Naive thymus-derived CD4-positive, alpha-beta T cell (primary cell): ENCODE measurements at places on chromosomes 16 and 17. TPM values are rescaled to one million over a fixed set of nuclear protein-coding genes. Genes with fewer than 3 reads are reported as not detected.

The KRT31 gene
- polyA plus RNA-seq: not detected

DNA sequence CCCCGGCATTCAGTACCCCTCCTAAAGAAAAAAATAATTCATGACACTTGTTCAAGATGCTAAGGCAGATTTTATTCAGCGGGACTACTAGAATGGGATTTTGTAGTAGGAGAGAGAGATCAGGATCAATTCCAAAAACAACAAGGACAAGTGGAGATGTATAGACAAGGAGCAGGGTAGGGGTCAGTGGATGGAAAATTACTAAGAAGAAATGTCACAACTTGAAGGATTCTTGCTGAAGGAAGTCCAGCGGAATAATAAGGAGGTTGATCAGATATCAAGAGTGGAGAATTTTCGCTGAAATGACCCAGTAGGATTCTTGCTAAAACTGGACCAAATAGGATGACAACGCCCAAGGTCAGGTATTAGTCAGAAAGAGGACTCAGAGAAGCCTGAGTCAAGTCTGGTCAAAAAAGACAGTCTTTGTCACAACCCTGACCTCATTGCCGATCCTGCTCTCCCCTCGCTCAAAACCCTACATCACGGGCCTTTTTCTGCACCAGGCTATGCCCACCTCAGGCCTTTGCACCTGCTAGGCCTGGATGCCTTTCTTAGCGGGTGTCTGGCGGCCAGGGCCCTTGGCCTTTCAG is 36.9 kb downstream of the MMD start:
- no peak for DNase-seq

The RAB40B gene
- 2.5 TPM for polyA plus RNA-seq

DNA sequence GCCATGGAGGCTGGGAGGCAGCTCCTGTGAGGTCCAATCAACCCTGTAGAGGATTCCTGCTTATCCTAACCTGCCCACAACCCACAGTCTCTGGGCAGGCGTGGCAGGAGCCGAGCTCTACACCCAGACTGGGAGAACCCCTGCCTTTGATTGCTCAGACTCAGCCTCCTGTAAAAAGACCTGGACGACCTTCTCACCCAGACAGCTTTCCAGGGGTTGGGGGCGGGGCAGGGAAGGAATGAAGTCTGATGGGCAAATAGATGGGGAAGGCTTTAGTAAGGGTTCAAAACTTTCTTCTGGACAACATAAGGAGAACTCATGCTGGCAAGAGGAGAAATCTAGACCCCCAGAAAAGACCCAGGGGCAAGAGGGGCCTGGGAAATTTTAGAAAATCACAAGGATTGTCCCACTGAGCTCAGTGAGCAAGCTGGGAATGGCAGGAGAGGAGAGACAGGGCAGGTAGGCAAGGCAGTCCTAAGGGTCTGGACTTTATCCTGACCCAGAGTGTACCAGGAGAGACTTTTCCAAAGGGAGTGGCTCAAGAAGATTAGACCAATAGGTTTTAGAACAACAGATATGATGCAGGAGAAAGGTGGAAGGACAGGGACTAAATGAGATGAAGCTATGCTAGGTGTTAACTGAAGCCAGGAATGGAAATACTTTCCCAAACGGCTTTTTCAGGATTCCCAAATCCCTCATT is 70.8 kb downstream of the TMEM132E start:
- no peak for DNase-seq

DNA sequence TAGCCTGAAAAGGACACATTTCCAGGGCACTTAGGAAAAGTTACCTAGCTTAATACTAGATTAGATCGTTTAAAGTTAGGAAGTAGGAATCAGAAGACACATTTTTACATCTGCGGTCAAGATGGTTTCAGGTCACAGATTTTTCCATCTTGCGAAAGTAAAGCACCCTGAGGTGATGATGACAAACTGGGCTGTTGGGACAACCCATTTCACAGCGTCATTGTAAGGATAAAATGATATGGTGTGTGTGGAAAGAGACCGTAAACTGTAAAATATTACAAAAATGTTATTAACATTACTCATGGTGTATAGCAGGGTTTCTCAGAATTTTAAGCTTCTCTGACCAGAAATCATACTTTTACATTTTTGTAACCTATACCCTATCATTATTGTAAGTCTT is 10.1 kb upstream of the MAP2K6 start:
- no peak for DNase-seq

- no peak for DNase-seq
Measured at GRCh38 chr16:64440005-64440404, 681.9 kb downstream of the CDH11 start.

The ABCC3 gene
- polyA plus RNA-seq: not detected

GRCh38 chr16:65793781-65794180 is 572.7 kb upstream of the CDH5 start:
- no peak for DNase-seq

DNA sequence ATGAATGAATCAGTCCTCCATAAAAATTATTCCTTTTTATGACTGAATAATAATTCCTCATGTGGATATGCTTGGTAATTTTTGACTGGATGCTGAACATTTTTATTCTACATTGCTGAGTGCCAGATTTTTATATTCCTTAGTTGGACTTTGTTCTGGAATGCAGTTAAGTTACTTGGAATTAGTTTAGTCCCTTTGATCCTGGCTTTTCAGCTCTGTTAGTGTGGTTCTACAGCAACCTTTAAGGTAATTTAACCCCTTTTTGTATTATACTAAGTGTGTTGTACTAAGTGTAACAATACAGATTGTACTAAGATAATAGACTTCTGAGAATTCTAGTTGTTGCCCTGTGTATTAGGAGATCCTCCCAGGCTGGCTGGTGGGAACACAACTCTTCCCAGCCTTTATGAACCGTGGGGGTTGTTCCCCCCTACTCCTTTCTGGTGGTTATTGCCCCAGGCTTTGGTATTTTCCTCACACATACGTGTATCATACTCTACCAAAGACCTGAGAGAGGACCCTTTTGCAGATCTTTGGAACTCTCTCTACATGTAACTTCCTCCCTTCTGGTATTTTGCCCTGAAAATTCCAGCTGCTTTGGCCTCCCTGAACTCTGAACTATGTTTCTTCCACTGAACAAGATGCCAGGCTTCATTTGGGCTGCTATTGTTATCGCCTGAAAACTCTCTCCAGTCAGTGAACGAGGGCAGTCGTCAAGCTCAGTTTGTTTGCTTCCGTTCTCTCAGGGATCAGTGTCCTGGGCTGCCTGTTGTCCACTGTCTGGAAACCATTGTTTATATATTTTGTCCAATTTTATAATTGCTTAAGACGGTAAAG is 30.5 kb downstream of the TANGO6 start:
- no peak for DNase-seq

DNA sequence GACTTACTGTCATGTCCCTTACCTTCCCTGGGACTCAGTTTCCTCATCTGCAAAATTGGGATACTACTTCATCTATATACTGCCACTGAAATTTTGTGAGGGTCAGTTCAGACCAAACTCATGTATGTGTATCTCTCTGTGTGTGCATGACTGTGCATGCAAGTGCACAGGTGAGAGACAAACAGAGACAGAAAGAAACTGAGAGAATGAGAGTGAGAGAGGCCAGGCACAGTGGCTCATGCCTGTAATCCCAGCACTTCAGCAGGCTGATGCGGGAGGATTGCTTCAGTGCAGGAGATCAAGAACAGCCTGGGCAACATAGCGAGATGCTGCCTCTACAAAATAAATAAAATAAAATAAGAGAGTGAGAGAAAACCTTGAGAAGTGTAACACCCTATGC is 32.1 kb upstream of the SLC6A2 start:
- no peak for DNase-seq

DNA sequence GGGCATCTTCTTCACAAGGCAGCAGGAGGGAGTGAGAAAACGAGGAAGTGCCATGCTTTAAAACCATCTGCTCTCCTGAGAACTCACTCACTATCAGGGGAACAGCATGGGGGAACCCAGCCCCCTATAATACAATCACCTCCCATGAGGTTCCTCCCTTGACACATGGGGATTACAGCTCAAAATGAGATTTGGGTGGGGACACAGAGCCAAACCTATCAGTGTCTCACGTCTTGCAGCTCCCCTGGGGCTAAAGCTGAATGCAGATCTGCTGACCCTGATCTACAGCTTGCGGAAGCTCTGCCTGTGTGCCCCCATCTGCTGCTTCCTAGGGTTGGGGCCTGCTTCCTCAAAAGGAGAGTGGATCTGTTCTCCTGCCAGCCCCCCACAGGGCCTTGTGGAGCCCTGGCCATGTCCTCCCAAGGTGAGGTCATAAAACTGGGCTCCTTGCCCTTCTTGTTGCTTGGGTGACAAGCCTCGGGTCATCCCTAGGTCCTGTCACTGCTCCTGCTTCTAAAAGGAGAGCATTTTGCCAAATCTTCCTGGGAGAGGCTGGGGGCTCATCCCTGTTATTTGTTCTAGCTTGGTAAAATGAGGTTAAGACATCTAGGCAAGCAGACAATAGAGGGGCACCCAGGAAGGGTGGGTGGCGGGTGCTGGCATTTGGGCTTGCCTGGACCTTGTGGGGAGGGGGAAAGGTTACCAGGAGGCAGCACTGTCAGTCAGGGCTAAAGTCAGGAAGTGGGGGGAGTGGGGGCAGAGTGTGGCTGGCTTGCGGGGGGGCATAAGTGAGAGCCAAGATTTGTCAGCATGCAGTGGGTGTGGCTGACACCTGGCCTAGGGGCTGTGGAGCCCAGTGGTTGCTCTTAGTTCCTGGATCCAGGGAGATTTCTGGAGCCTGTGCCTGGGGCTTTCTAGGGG is 16.0 kb downstream of the KRT33A start:
- DNase-seq: no peak

- DNase-seq: peak; percentile 64
Measured at GRCh38 chr17:63834431-63835166, 7.1 kb upstream of the FTSJ3 start.

GRCh38 chr16:1580256-1580655 is 31.6 kb downstream of the IFT140 start:
- no peak for DNase-seq

The BEAN1 gene
- not detected for polyA plus RNA-seq

DNA sequence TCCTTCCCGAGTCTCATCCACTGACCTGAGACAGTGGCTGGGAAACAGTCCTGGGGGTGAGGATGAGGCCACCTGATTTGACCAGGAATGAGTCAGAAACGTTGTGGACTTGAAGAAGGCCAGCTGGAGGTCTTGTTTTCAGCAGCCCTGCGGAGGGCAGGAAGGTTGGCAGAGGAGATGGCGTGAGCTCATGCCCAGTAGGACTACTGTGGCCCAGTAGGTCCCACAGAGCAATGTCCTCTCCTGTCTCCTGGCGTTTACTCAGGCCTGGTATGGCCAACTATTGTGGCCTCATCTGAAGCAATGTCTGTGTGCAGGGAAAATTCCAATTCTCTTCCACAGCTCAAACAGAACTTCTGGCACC is 84.1 kb upstream of the DNAJA2 start:
- no peak for DNase-seq

The CKLF gene
- polyA plus RNA-seq: 110 TPM

The KRTAP2-1 gene
- not detected for polyA plus RNA-seq

The TANGO6 gene
- polyA plus RNA-seq: 10.7 TPM

DNA sequence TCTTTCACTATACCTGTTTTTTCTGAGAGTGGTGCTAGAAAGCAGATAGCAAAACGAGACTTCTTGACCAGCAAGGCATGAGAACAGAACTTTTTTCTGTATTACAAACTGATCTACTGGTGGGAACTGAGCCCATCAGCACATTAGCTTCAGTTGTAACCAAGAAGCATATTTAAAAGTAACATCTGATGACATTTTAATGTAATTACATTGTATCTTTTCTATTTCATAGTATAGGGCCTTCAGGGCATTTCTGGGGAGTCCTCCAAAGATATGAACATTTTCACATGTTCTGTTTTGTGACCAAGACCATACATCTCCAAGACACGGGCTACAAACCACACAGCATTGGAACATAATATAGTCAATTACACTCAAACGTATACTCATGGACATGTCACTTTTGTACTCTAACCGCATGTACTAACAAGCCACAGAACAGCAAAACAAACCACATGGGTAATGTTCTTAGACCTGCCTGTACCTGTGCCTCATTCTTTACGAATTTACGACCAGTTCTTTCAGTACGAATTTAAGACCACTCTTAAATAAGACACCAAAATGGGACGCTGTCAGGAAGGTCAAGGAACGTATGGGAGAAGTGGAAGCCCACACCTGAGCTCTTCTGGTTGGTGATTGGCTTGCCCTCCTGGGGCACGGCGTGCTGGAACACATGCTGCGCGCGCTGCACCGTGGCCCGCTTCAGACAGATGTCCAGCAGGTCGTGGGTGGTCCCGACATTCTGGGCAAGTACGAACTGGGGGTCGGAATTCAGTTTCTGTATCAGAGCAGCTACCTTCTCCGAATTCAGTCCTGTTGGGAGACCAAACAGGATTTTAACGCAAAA is 825 bp downstream of the BLMH start:
- DNase-seq: peak; percentile 19

- no peak for DNase-seq
Measured at GRCh38 chr16:81266680-81267095, 28.2 kb downstream of the BCO1 start.

DNA sequence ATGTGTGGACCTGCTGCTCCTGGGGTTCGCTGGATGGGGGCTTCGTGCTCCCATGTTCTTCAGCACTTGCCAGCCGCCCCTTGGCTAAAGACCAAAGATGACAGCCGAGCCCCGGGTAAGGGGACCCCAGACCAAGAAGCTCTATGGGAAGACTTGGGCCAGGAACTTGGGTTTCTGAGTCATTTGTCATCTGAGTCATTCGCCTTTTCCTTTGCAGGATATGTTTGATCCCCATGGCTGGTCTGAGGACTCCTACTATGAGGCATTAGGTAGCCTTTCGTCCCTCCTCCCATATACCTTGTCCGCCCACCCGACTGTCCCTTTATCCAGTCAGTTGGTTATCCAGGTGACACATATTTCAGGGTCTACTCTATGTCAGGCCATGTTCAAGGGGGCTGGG is 17.7 kb upstream of the ITGB4 start:
- no peak for DNase-seq

GRCh38 chr17:81008140-81008539 is 16.5 kb downstream of the CHMP6 start:
- DNase-seq: no peak

The TBC1D3H gene
- polyA plus RNA-seq: not detected

DNA sequence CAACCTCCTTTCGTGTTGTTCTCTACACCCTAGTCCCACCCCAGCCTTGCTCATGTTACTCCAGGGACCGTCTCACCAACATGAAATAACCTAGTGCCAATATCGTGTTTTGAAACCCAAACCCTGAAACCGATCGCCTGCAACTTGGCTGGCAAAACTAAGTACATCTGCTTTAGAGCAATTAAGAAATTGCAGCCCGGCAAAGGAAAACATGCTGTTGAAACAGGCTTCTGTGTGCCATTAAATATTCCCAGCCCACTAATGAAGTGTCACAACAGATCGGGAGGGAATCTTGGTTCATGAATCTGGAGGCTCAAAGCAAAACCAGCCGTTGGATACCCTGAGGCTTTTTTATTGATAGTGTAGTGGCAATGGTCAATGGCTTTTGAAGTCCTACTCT is 48.3 kb upstream of the GPR139 start:
- no peak for DNase-seq
